ENCODE measurements at places on chromosomes 2 and 18.
A peak's percentile ranks its signal among the peaks of the same experiment; 100 is the strongest.

GRCh38 chr18:36185157-36185556 is 2.1 kb upstream of the MOCOS start:
- no peak for DNase-seq

DNA sequence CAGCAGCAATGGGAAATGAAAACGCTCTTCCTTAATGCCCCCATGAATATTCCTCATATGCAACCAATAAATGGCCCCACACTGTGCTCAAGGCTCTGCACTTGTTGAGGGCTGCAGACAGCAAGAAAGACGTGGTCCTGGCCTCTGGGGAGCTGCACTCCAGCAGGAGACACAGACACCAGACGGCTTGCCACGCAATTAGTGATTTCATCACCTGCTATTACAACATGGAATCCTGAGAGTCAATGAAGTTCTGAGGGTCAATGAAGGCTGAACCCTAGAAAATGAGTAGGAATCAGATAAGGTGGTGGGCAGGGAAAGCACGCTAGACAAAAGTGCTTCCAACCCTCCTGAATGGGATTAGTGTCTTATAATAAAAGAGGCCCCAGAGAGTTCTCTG is 18.9 kb downstream of the CREG2 start:
- no peak for DNase-seq

- peak; percentile 2 for DNase-seq
Measured at GRCh38 chr2:75787532-75788132, 76.9 kb upstream of the GCFC2 start.

- DNase-seq = no peak
Measured at GRCh38 chr18:48667276-48668254, 128.7 kb downstream of the CTIF start.

DNA sequence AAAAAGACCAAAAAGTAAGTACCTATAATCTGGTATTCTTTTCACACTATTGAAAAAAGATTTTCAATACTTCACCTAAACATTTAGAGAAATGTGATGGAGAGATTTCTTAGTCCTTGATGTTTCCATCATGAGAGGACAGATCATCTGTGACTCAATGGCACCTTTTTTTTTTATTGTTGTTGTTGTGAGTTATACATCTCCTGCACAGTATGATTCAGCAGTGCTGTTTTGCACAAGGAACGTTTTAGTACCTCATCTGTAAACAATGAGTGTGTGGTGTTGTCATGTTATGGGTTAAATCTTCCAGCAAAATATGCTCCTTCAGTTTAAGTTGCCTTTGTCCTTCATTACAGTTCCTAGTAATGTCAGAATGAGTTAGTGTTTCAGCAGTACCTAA is 2.2 kb downstream of the KIAA1328 start:
- DNase-seq = no peak

DNA sequence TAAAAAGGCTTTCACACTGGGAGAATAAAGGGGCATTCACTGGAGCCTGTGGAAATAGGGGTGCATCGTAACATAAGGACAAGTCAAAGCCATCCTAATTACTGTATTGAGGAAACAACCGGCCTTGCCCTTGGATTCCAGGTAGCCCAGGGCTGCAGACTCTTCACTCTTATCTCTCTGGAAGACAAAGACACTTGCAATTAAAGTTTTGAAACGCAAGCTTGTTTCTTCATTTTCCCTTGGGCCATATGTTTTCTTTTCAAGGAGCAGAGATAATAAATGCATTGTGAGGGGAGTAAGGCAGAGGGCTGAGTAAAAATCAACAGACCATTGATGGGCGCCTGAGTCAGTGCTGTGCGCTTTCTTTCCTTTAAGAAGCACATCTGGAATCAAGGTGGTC is 11.5 kb downstream of the TNFRSF11A start:
- DNase-seq = no peak

DNA sequence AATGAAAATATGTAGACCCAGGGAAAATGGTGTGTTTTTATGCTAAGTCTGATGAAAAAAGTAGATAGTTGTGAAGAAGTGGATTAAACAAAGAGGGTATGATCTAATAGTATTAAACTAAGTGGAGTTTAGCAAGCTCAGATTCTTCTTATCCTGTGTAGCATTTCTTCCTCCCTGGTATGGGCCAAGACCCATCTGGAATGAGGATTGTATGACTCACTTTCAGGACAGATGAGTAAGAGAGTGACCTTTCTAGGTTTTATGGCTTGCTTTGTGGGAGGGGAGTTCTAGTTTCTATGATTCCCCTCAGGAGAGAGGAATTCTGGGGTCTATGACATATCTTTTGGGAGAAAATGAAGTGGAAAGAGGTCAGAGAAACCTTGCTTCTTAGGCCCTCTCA is 550.1 kb downstream of the SPAG16 start:
- DNase-seq = peak; percentile 75

DNA sequence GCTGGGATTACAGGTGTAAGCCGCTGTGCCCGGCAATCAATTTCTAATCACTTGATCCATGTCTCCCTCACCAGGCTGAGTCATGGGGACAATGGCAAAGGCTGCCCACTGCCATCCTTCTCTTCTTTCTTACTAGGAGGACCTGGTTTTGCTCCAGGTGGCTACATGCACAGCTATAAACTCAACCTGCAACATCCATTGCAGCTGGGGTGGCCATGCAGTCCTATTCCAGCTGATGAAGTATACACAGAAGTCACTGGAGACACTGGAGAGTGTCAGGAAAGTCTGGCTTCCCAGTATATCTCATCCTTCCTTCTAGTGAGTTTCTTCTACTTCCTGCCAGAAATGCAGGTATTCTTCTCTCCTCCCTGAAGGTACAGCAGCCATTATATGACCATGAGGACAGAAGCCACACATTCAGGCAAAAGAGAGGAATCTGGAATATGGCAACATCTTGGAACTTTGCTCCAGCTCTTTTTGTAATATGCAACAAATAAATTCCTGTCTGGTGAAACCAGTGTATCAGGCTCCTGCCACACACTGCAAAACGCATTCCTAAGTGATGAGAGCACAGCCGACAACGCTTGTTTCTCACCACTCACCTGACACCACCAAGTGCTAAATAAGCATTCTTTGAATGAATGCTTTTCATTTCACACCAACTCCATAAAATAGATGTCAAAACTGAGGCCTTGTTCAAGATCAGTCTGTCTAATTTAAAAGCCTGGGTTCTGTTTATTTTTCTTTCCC is 32.3 kb downstream of the SCTR start:
- peak; percentile 50 for DNase-seq

DNA sequence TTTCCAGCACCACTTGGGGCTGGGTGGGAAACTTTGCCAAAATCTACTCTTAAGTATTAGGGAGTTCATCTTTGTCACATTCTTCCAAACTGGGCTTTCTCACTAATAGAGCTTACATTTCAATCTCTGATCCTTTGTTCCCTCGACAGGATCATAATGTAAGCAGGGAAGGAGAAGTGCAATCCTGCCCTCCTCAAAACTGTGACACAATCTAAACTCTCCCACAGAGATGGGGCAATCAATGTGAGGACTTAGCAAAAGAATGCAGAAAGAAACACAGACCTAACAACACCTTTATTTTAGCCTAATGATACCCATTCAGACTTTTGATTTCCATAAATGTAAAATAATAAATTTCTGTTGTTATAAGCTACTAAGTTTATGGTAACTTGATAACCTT is 40.8 kb downstream of the DSEL start:
- peak; percentile 17 for DNase-seq

DNA sequence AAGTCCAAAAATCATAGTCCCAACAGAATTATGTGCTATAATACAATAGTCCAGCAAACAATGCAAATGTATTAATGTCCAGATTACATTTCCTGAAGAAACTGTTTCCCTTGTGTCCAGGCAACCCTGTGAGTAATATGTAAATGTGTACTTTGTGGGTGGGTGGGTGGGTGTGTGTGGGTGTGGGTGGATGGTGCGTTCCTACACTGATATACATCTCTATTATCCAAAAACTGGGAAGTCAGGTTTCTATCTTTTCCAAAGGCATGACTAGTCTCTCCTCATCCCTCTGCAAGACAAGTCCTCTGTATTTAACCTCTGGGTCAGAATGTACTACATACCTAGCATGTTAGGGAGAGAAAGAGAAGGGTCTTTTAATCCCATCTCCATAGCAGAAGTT is 71.6 kb downstream of the LNPK start:
- no peak for DNase-seq

DNA sequence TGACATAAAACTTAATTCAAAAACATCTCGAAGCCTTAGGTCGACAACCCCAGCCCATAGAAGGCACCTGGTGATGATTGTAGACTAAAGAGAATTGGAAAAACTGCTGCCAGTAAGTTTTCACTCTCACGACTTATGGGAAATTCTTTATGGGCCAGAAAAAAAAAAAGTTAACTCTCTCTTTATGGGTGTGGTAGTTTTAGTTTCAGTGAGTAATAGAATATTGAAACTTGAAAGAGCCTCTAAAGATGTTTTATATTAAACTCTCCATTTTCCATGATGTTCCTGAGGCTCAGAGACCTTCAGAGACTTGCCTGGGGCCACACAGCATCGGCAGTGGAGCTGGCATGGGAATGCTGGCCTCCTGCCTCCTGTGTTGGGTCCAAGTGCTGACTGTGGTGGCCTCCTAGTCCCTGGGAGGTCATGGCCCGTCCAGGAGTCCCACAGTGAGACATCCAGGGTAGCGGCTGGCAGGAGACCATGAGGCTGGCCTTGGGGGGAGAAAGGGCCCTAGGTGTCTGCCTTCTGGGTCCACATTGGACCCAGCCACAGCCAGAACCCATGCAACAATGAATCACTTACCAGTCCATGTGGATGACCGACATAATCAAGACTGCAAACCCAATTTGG is 158.9 kb downstream of the SEPTIN10 start:
- DNase-seq = no peak

DNA sequence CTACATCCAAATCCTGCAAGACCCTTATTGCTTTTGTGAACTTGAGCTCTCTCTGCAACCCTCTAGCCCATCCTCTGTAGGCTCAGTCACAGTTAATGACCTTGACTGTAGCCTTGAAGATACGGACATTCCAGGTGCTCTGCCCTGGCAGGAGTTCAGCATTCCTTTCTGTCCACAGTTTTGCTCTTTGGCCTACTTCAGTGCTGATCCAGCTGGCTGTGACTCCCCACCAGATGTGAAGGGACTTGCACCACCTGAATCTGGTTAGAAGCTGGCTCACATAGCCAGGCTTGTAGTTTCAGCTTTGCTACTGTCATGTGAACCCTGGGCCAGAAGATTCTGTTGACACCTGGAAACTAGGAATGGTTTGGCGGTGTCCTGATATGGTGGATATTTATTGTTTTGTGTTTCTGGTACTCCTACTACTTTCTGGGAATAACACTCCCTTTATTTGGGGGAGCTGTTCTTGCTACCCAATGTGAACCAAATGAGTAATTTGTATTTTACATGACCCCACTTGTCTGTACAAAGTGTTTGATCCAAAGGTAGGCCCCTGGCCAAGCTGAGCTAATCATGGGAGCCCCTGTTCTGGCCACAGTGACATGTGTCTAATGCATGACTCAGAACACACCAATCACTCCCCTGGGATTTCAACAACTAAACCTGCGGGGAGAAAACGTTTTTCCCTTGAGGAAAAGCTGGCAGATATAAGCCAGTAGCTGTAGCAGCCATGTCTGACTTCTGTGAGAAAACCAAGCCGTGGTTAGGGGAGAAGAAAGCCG is 73.4 kb downstream of the CDCA7 start:
- DNase-seq = no peak

GRCh38 chr18:79136742-79137141 is 67.5 kb downstream of the ATP9B start:
- no peak for DNase-seq

DNA sequence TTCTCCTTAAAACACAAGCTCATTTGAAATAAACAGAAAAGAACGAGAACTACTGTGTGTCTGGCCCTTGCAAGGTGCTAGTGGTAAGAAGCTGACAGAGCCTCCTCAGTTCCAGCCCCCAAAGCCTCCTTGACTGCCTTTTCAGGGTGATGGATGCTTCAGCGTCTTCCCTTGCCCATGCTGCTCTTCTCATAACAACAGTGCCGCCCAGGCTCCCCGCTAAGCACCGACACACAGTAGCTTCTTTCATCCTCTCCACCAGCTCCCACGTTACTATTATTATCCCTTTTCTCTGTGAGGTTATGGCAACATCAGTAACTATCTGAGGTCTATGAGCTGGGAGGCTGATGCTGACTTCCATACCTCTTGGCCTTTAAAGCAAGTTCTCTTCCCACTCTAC is 418.6 kb downstream of the TSN start:
- DNase-seq = no peak

GRCh38 chr2:96164459-96165184 is 19.4 kb upstream of the DUSP2 start:
- DNase-seq = no peak

GRCh38 chr2:71605781-71606241 is 152.4 kb downstream of the DYSF start:
- no peak for DNase-seq

DNA sequence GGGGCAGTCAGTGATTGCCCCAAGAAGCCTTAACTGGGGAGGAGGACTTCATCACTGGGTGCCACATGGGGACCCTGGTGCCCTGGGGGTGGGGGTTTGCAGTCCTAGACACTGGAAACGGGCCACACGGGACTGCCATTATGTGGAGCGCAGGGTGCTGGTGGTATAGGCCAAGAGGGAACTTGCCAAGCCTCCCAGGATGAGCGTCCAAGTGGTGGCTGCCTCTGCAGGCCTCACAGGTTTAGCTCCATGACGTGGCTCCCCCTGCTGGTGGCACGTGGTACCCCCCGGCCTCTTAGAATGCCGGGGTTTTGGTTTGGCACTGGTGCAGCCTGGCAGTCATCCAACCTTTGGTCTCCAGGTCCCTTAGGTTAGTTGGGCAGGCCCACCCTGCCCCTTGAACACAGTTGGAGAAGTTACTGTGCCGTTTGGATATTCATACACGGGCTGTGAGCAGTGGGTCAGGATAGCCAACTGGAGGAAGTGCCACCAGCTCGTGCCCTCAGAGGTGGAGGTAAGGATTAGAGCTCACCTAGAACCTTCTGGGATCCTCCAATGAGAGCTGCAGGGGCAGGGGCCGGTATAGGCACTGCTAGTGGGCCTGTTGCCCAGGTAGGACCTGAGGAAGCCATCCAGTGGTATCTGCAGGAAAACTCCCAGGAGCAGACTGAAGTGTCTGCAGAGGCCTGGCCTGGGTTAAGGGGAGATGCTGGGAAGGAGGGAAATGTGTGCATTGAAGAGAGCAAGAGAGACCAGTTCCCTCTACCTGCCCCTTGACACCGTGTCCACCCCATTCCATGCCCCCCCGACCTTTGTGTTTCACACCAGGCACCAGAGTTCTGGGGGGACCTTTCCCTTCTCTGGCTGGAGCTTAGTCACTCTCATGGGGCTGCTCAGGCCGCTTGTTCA is 5.7 kb downstream of the PTMA start:
- no peak for DNase-seq

- DNase-seq = no peak
Measured at GRCh38 chr18:647304-647703, 10.1 kb upstream of the TYMS start.

GRCh38 chr2:235377176-235377575 is 116.7 kb upstream of the AGAP1 start:
- no peak for DNase-seq

DNA sequence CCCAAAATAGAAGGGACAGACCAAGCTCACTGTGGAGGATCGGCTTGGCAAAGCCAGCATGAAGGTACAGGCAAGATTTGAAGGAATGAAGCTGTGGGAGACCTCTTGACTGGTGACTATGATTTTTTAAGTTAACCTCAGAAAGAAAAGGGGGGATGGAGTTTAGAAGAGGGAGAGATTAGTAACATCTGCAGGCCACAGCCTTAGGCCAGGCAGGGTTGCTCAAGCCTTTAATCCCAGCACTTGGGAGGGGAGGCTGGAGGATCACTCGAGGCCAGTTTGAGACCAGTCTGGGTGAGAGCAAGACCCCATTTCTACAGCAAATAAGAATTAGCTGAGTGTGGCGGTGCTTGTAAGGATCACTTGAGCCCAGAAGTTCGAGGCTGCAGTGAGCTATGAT is 46.6 kb downstream of the ZNF532 start:
- peak; percentile 31 for DNase-seq

- no peak for DNase-seq
Measured at GRCh38 chr2:2636813-2637212, 305.7 kb upstream of the MYT1L start.
